ENCODE measurements at places on chromosomes 3 and 15.
A peak's percentile ranks its signal among the peaks of the same experiment; 100 is the strongest.

- no peak for DNase-seq
Measured at GRCh38 chr15:63764124-63764803, 69.5 kb downstream of the HERC1 start.

GRCh38 chr3:12239301-12239700 lies 49.6 kb upstream of the PPARG start:
- no peak for DNase-seq

DNA sequence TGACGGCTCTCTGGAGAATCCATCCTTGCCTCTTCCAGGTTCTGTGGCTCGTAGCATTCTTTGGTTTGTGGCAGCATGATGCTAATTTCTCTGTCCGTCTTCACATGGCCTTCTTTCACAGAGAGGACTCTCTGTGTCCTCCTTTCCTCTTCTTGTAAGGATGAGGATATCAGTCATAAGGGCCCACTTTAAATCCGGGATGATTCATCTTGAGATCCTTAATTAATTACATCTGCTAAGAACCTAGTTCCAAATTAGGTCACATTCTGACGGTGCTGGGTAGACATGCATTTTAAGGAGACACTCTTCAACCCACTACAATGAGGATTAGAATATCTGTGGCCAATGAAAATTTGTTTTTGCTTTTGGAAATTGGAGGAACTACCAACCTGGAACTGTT lies 15.7 kb upstream of the GXYLT2 start:
- DNase-seq: no peak

DNA sequence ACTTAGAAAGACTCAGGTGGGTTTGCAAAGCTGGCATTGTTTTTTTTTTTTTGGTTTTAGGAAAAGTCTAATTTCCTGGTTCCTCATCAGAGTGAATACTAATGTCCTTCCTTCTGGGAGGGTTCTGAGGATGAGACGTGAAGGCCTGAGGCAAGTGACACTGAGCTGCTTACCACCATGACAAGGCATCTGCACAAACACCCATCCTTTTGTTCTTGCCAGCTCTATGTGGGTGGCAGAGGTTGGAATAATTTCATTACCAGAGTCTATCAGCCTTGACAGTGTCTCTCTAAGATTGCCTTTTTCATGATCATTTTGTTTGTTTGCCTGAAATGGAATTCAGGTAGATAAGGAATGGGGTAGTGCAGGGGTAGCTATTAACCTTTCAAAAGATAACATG lies 17.1 kb downstream of the RTP4 start:
- no peak for DNase-seq

DNA sequence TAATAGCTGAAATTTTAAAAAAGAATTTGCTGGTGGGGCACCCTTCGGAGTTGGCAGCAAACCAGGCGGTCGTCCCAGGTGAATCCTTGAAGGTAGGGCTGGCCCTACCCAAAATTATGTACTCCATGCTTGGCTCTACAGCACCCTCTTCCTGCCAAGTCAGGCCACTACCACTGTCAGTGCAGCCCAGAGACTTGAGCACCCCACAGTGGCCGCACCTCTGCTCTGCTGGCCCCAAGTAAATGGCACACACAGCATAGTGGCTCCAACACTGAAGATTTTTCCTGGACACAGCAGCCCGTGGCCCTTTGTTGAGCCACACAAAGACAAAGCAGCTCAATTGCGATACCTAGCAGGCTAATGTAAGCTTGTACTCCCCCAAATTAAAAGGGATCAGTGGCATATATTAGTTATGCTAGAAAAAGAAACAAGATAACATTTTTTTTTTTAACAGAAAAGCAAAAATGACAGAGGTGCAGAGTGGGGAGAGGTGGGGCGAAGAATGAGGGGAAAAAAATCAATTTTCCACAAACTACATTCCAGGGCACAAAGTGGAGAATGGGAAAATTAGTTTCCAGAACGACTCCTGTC lies 250.5 kb downstream of the UACA start:
- DNase-seq: peak; percentile 53

DNA sequence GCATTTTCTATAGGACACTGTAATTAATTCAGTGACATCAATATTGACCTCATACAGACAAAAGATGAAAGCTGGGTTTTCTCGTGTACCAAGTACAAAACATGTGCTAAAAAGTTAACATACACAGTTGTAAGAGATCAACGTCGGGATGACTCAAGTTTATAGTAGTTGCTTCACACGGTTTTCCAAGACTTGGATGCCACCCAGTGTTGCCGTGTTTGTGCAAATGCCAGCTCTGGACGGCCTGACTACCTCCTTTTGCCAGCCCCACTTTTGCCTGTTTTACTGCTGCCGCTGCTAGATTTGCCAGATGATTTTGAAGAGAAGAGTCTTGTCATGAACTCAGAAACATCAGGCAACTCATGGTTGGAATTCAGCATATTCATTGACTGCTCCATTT lies 17.6 kb downstream of the EMC7 start:
- DNase-seq: no peak

DNA sequence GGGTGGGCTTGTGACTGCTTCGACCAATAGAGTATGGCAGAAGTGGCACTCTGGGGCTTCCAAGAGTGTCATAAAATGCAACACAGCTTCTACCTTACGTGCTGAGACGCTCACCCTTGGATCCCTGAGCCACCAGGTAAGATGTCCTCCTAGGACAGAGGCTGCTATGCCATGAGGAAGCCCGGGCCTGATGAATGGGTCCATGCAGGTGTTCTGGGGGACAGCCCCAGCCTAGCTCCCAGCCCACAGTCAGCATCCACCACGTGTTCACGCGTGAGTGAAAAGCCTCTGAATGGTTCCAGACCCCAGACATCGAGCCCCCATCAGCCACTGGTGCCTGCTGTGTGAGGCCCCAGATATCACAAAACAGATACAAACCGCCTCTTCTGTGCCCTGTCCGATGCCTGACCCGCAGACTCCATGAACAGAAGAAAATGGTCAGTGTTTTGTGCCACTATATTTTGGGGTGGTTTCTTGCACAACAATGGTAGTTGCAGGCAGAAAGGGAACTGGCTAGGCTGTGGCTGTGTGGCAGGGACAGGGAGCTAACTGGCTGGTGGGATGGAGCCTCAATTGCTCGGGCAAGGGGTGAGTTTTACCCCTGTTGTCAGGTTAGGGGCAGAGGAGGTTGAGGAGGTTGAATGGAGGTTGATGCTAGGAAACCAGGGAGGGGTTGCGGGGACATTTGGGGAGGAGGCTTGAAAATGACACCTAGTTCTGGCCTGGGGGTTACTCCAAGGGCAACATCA lies 92.2 kb downstream of the LINGO1 start:
- no peak for DNase-seq

DNA sequence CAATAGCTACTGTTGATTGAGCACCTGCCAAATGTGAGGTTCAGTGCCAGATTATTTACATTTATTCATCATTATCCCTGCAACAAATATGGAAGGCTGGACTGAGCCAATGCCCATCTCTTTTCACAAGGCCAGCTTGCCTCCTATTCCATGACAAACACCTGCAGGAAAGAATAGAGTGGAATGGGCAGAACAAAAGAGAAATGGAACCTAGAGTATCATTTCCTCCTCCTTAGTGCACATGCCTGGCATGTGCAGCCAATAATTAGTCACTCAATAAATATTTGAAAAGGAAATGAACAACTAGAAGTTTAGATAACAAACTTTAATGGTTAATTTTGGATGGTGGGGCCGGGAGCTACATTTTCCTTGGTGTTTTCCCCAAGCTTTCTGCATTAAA lies 61.4 kb upstream of the MYRIP start:
- DNase-seq: no peak

DNA sequence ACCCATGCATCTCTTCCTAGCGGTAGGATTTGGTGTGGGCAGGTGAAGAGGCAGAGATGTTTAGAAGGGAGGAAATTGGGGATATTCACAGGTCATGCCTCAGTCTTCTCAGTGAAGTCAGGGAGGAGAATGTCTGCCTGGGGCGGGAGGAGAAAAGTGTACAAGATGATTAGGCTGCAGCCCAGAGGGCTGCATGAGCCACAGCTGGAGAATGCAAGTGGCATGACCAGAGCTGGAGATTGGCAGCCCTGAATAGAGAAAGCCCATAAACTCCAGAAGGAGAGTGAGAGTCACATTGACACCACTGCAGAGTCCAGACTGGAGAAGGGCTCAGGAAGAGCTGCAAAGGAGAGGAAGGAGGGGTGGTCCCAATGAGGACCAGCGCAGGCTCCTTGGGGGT lies 22.6 kb downstream of the PDHB start:
- no peak for DNase-seq

DNA sequence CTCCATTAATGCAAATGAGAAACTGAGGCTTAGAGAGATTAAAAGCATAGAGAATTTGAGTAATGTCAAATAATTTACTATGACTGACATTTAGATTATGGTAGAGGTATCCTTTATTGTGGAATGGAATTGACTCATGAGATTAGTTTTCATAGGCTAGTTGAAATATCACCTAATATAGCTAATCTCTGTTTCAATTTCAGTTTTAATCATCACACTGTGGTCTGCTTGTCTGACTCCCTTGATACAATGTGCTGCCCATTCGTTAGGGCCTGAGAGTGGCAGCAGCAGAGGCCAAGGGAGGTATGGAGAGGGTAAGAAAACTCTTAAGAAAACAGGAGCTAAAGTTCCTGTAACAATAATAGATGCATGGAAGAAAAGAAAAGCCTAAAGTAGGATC lies 13.2 kb upstream of the ZBTB20 start:
- no peak for DNase-seq

GRCh38 chr3:37580237-37580636 lies 281.4 kb upstream of the CTDSPL start:
- no peak for DNase-seq

- no peak for DNase-seq
Measured at GRCh38 chr15:27899583-27900285, 199.4 kb downstream of the OCA2 start.

GRCh38 chr3:9270704-9271103 lies 21.3 kb upstream of the SRGAP3 start:
- DNase-seq: no peak

DNA sequence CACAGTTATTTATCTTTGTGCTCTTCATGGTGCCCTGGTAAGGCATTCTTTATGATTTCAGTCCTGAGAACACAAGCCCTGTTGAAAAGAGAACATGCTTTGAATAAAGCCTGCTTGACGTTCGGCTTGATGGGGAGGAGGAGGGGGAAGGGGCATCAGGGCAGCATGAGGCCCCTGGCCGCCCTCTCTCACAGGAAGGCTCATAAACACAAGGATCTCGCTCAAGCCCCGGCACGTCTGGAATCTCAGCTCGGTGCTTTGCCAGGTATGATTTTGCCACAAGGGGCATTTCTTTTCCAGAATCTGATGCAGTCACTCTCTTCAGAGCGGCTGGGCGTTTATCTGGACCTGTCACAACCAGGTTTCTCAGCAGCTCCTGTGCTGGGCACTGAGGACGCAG lies 129.4 kb downstream of the DNAJB8 start:
- no peak for DNase-seq

- no peak for DNase-seq
Measured at GRCh38 chr3:41202075-41202833, 2.9 kb downstream of the CTNNB1 start.

- no peak for DNase-seq
Measured at GRCh38 chr15:65060641-65061397, 7.0 kb downstream of the RASL12 start.

GRCh38 chr3:125005676-125006075 lies 50.1 kb downstream of the HEG1 start:
- no peak for DNase-seq

DNA sequence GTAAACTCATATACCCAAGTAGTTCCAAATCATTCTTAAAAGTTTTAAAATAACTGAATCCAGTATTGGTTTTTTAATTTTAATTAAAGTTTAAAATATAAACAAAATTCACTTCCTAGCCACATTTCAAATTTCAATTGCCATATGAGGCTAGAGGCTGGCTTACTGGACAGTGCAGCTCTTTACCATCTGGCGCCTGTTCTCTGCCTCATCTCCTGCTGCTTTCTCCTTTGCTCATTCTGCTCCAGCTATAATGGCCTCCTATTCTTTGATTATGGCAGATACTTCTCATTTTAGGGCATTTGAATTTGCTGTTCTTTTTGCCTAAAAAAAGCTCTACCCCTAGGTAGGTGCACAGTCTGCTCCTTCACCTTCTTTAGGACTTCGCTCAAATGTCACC lies 19.1 kb downstream of the ARMC8 start:
- no peak for DNase-seq

- DNase-seq: no peak
Measured at GRCh38 chr3:133894353-133895207, 1.1 kb downstream of the RAB6B start.

- no peak for DNase-seq
Measured at GRCh38 chr15:66164788-66165187, 88.8 kb downstream of the MEGF11 start.

DNA sequence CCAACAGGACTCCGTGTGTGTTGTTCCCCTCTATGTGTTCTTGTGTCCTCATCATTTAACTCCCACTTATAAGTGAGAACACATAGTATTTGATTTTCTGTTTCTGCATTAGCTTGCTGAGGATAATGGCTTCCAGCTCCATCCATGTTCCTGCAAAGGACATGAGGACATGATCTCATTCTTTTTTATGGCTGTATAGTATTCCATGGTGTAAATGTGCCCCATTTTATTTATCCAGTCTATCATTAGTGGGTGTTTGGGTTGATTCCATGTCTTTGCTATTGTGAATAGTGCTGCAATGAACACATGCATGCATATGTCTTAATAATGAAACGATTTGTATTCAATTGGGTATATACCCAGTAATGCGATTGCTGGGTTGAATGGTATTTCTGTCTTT lies 28.5 kb upstream of the TOP2B start:
- no peak for DNase-seq

- no peak for DNase-seq
Measured at GRCh38 chr3:40717471-40717870, 192.7 kb downstream of the ZNF621 start.
